ENCODE measurements at places on chromosomes 2 and 18.

GRCh38 chr2:41084321-41084720, 632.4 kb upstream of the SLC8A1 start:
- DNase-seq = no peak

GRCh38 chr2:205759732-205760131, 77.4 kb downstream of the NRP2 start:
- no peak for DNase-seq

DNA sequence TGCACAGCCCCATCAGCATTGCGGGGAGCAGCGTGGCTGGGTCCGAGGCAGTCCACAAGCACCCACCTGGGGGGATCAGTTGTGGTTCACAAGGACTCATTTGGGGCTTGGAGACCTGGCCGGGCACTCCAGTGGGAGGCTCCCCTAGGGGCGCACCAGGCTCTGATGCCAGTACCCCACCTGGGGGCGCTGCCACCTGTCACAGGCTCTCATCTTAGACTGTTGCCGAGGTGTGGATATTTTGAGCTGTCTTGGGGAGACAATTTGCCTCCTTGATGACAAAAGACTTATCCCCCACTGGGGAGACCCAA, 3.0 kb downstream of the ADRA2B start:
- DNase-seq = no peak

DNA sequence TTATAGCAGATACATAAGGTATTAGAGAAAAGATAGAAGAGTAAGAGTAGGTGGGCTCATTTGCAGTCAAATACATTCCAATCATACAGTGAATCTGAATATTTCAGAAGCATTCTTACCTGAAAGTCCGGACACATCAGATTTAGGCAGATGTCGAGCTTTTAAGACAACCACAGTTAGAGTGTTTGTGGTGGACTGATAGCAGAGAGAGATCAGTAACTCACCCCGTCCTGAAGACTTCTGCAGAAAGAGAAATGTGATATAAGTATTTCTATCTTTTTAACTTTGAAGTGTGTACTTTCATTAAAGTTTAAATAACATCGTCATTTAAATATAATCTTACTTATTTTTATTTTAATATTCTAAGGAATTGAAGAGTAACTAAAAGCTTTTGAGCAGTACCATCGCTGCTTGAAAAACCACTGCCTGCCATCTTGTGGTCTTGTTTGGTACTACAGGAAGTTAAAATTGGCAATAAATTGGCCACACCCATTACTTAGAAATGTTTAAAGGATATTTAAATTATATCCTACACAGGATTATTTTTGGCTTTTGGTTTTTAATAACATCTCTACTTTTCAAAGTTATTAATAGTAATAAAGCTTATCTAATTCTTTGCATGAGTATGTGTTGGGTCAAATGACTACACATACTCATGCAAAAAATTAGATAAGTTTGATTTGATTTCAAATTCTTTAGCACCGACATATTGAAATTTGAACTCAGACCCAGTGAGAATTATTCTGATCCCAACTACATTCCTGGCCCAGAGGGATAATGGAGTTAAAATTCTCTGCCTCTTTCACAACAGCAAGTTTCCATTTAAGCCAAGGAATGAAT, 5.5 kb downstream of the SYT4 start:
- DNase-seq = peak; percentile 46

- DNase-seq = no peak
Measured at GRCh38 chr18:37672932-37673595, 107.5 kb upstream of the CELF4 start.

DNA sequence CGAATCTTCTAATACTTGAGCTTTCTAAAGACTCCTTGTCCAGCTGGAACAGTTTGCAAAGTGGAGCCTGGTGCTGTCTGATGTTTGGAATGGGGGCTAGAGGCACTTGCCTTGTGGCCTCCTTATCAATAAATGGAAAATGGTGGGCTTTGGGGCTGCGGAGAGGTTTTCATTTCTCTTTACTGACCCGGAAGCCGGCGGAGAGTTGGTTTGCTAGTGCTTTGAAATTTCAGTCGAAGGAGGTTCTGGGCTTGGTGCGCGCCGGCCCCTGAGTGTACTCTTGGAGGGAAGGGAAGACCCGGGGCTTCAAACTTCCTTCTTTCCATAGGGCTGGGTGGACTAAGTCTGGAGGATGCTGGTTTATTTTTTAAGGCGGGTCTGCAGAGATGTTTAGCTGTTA, 714 bp downstream of the RPIA start:
- peak; percentile 42 for DNase-seq

GRCh38 chr2:71782323-71782722, 329.0 kb downstream of the DYSF start:
- DNase-seq = no peak

DNA sequence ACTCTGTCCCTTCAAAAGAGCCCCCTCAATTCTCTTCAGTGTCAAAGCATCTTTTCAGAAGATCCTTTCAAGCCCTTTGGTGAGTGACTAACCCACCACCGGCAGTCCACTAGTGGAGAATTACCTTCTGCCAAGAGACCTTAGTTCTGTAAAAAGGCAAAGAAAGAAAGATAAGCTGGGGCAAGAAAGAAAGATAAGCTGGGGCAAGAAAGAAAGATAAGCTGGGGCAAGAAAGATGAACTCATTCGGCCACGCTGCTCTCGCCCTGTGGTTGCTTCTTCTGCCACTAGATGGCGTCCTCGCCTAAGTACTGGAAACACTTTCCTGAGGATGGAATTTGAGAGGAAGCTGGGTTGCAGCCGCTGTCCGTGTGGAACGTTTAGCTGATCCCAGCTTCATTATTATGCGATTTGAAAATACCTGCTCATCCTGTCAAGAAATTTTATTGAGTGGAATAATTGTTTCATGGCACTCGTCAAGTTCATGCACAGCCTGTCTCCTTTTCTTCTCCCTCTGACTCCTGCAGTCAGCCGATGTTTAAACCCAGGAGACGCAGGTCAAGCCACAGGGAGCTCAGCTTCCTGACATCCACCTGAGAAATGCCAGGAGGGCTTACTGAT, 17.3 kb upstream of the ANXA4 start:
- peak; percentile 83 for DNase-seq

GRCh38 chr2:221461901-221462300, 110.2 kb downstream of the EPHA4 start:
- no peak for DNase-seq

DNA sequence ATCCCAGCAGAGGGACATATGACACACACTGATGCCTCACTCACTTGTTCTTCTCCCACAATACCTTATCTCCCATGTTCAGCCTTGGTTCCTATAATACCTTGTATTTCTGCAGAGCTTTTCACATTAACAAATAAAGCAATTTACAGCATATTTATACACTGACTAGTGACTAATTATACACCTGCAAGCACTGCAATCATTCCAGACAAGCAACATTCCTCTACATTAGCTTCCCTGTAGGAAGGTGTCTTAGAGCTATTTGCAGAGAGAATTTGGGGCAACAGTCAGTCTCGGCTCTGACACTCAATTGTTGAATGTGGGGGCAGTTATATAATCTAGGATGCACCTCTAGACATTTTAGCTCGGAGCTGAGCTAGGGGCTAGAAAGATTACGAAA, 9.5 kb upstream of the INSIG2 start:
- DNase-seq = no peak

DNA sequence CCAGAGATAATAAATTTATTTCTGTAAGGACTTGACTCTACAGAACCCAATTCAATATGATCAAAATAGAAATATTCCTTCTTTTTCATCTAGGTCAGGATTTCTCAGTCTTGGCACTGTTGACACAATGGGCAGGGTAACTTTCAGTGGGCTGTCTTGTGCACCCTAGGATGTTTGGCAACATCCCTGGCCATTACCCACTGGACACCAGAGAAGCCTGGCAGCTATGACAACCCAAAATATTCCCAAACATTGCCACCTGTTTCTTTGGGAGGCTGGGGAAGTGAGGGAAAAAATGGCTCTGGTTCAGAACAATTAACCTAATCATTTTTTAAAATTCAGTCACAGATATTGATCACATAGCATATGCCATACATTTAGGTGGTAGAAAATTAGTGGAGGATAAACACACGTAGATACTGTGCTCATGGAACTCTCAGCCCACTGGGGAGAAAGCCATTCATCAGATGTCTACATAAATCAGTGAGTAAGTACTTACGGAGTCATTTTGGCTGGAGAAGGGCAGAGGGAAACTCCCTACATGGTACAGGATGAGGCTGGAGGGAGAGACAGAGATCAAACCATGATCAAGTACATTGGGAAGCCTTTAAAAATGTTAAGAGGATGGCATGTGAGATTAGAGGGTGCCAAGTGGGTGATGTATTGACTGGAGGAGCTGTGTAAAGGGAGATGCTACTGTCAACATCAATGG, 718 bp upstream of the TNP1 start:
- no peak for DNase-seq

- no peak for DNase-seq
Measured at GRCh38 chr18:44682201-44682870, 1.6 kb downstream of the SETBP1 start.

DNA sequence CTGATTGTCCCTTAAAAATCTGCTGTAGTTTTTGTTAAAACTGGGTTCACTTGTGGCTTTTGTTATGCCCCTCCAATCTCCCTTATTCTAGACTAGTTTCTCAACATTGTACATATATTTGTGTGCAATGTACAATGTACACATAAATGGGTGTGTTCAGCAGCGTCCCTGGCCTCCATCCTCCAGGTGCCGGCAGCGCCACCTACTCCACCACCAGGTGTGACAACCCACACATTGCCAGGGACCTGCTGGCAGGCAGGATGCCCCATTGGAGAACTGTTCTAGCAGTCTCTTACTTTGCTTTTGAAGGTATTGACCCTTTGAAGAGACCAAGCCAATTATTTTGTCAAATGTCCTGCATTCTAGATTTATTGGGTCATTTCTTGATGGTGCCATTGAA, 75.4 kb downstream of the SH3RF3 start:
- no peak for DNase-seq

GRCh38 chr2:44542520-44542919, 180.8 kb downstream of the CAMKMT start:
- DNase-seq = no peak

- DNase-seq = peak; percentile 8
Measured at GRCh38 chr18:57353940-57354461, 1.6 kb downstream of the ST8SIA3 start.

- no peak for DNase-seq
Measured at GRCh38 chr2:216621292-216621691, 11.9 kb upstream of the IGFBP2 start.

DNA sequence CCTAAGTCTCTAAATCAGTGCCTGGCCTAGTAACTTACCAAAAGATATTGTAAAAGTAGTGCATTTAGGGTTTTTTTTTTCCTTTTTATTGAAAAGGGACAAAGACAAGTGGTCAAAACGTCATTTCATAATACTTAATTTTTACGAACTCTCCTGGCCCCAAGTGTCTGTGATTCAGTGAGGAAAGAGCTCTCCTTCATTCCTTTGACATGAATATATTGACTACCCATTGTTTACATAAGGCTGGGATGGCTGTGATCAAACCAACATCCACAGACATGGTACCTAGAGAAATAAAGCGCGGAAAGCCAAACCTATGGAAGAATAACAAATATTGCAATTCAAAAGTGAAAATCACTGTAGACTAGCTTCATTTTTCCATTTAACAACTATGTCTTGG, 198.4 kb downstream of the BABAM2 start:
- no peak for DNase-seq

DNA sequence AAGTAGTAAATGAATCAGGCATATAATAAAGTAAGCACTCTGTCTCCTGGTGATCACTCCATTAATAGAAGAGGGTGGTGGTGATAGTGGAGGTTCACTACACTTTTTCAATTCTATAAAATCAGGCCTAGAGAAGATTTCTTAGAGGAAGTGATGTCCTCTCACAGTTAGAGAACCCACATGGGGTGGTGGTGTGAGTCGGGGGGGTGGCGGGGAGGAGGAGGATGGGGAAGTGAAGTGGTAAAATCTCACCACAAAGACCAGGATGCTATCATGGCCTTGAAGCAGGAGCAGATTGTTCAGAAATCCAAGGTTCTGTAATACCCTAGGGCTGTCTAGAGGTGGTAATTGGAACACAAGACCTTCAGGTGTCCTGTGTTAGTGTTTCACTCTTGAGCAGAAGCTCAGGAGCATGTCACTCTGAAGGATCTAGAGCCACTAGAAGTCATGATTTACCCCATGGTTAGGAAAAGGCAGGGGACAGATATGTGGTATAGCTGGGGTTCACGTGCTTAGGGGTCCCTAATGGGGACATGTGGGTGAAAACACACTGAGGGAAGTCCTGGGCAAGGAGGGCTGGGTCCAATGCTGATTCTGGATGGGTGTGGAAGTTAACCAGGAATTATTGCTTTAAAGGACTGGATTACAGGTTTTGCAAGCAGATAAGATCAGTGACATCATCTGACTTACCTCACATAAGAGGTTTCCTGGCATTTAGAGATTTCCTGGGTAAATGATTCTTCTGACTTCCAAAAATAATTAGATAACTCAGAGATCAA, 31.0 kb downstream of the RNF125 start:
- DNase-seq = peak; percentile 52

DNA sequence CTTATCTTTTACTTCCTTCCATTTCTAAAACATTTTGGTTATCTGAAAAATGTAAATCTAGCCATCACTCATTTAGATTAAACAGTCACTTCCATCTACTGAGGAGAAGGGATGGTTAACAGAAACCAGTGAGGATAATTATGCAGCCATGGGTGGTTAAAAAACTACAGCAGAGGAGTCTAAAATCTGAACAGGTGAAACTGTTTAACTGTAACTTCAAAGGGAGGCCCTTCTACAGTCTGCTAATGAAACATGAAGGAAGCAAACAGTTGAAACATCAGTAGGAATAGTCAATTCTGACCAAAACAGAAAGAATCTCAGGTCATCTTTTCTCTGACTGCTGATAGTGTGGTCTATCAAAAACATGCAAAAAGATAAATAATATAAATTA, 71.0 kb downstream of the DTNB start:
- DNase-seq = no peak

GRCh38 chr18:9519399-9519798, 44.1 kb downstream of the RALBP1 start:
- no peak for DNase-seq

DNA sequence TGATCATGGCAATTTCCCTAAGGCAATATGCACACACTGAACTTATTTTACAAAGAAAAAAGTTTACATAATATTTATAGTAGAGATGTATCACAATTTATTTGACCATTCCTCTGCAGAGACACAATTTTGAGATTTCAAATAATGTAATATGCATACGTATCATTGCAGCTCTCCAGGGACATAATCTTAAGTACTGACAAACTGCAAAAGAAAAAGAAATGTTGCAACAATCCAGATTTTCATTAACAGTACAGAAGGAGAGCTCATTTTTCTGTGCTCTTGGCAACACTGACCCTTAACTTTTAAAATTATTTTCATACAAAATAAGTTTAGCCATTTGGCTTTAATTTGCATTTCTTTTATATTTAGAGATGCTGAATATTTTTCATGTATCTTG, 710.2 kb upstream of the SLC39A10 start:
- no peak for DNase-seq

DNA sequence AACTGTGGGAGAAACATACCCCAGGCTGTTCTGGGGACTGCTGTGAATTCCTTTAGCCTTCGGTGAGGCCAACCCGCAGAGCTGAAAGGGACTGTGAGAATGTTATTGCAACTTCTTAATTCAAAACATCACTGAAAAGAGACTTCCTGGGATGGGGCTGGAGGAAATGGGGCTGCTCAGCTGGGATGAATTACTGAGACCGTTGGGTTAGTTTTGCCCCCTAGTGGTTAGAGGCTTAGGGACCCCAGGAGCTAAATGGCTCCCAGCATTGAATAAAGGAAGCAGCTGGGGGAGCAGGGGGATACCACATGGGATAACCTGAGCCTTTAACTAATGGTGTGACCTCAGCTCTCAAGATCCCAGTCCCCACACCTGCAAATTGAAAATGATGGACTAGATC, 941.1 kb upstream of the FANCL start:
- no peak for DNase-seq

All from activated CD4-positive, alpha-beta T cell treated with anti-CD3 and anti-CD28 coated beads, Interleukin-2, amount 50 U/mL, for 16 hours (primary cell).